Lower lobe of right lung (tissue), 2 donors: ENCODE measurements at places on chromosomes 5 and 9.
A peak's percentile ranks its signal among the peaks of the same experiment; 100 is the strongest.

GRCh38 chr9:108235609-108236008 lies 620.2 kb downstream of the ACTL7B start:
- no peak for DNase-seq

- DNase-seq, result peak; percentile 65
Observed at GRCh38 chr5:78647838-78648358, 674 bp downstream of the LHFPL2 start.

DNA sequence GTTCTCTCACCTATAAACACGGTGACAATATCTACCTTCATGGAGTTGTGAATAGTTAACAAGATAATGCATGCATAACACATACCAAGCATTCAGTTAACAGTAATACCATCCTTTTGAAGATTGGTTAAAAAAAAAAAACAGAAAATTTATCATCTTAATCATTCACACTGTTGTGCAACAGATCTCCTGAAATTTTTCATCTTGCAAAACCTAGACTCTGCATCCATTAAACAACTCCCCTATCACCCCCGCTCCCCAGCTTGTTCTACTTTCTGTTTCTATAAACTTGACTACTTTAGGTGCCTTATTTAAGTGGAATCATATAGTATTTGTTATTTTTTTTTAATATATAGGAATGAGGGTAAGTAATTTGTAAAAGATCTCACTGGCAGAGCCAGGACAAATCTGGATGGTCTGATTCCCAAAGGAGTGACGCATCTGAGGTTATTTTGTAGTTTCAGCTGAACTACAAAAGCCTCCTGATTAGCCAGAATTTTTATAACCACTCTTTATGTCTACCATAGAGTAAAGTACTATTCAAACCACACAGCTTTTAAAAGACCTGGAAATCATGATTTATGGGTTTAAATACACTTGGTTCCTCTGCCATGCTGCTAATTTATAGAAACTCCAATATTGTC lies 93.0 kb downstream of the FANCC start:
- no peak for DNase-seq

- no peak for DNase-seq
Observed at GRCh38 chr5:67316695-67317094, 120.1 kb upstream of the CD180 start.

GRCh38 chr5:17308326-17309065 lies 91.1 kb downstream of the BASP1 start:
- no peak for DNase-seq

- DNase-seq, result no peak
Observed at GRCh38 chr9:36780186-36780585, 207.5 kb downstream of the MELK start.

DNA sequence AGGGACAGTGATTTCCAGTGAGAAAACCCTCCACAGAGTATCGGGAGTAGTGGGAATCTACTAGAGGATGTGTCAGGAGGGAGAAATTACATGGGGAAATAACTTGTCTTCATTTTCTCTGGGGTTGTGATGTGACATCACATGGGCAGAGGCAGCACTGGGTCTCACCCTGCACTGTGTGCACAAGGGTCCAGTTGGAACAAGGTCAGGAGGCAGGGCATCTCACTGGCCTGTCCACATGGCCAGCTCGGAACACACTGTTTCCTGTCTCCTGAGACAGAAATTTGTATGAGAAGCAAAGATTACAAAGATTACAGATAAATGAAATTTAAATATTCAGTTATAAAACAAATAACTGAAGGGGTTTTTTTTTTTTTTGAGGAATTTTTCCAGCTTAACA lies 62.6 kb upstream of the ECM2 start:
- DNase-seq, result no peak

GRCh38 chr5:117456866-117457470 lies 882.3 kb upstream of the SEMA6A start:
- DNase-seq, result no peak

DNA sequence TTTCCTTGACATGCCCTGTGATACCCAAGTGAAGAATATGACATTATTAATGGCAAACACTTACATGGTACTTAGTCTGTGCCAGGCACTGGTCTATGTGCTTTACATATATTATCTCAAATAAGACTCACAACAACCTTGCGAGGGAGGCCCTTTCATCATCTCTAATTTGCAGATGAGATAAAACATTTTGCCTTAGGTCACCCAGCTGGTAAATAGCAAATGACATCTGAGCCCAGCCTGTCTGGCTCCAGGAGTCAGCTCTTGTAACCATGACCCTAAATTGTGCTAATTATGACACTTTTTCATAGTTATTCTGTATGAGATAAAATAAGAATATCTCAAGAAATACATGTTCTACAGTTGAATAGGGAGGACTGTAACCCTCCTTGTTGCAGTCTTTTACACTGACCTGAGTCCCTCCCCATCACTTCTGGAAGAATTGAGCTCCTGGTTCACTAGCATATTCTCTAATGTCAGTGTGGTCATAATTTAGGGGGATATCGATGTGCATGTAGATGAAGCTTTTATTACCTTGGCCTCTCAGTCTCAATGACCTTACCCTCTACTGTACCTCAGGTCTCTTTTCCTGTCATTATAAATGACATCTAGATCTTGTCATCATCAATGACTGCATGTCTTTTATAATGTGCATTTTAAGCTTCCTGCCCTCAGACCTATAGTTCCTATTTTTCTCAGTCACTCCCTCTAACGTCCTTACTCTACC lies 126.1 kb upstream of the HAPLN1 start:
- no peak for DNase-seq

DNA sequence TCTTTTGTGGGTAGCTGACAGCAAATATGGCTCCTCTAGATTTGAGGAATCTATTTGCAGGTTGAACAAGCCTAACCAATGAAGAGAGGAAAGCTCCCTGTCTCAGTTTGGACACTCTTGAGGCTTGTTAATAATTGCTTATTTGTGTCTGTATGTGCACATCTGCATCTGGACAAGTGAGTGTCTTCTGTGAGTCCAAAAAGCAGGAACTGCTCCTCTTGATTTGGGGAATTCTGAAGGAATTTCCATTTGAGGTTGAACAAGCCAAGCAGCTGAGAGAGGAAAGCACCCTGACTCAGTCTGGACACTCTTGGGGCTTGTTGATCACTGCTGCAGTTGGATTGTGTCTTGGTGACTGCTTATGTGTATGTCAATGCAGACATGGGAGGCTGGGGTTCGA lies 211.6 kb downstream of the DTWD2 start:
- DNase-seq, result no peak

- no peak for DNase-seq
Observed at GRCh38 chr9:34374905-34375552, 1.7 kb downstream of the MYORG start.
